GM23248 (cell line): ENCODE measurements at places on chromosomes 5 and 9.
A peak's percentile ranks its signal among the peaks of the same experiment; 100 is the strongest.

DNA sequence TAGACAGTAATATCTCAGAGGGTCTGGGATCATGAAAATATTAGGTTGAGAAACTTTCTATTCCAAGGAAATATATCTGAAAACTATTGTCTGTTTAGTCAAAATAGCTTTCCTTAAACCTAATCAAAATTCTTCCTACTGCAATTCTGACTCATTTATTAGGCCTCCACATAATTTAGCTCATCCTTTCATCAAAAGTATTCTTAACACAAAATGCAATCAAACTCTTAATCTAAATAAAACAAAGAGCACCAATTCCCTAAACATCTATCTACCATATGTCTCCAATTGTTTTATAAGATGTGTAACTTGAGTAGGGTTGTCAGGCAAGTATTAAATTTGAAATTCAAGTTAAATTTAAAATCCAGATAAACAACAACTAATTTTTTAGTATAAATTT, 142.1 kb downstream of the PLK2 start:
- DNase-seq = peak; percentile 30

- no peak for DNase-seq
Observed at GRCh38 chr5:36236801-36237200, 4.9 kb downstream of the NADK2 start.

DNA sequence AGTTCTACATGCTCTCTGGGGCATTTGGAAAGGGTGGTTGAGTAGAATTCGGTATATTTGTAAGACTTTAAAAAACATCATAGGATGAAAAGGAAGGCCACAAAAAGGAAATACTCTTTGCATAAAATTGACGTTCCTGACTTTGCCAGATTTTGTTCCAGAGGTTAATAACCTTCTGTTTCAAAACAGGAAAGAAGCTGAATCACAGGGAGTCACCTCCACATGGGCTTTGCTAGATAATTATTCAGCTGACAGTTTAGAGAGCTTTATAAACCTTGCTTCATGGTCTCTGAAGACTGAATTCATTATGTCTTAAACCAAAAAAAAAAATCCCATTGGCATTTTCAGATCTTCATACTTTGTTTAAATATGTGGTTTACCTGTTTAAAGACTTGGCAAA, 203.7 kb downstream of the SEMA6A start:
- peak; percentile 54 for DNase-seq

DNA sequence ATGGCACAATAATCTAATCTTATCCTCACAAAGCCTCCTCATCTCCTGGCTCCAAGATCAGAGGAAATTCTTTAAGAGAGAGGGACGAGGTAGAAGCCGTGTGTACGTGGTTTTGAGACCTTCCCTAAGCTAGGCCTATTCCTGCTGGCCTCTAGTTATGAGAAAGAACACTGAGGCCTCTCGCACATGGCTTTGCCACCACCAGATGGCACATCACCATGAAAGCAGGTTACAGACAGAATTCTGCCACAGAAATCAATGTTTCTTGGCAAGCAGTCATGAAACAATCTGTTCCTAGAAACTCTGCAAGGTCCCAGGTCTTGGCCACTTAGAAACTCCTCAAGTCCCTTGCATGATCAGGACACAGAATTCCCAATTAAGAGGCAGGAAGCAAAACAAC, 268.2 kb upstream of the TAS2R1 start:
- DNase-seq = peak; percentile 55

DNA sequence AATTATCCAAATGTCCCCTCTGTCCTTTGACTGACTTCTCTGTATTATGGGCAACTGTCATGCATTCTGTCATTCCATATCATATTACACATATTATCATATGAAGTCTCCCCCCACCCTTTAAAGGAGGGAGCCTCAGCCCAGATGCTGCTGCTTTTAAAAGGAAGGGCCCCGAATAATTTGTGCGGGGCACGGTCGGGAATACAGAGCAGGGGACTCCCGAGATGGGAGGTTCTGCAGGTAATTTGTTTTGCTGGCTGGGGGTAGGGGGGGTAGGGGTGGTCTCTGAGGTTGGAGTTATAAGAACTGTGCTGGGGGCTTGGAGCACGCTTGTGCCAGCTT, 10.1 kb upstream of the LHX2 start:
- no peak for DNase-seq
